Non-pigmented ciliary epithelial cell (primary cell): ENCODE measurements at places on chromosomes 1 and 21.

- no peak for DNase-seq
Measured at GRCh38 chr1:110643879-110644472, 30.8 kb downstream of the KCNA3 start.

DNA sequence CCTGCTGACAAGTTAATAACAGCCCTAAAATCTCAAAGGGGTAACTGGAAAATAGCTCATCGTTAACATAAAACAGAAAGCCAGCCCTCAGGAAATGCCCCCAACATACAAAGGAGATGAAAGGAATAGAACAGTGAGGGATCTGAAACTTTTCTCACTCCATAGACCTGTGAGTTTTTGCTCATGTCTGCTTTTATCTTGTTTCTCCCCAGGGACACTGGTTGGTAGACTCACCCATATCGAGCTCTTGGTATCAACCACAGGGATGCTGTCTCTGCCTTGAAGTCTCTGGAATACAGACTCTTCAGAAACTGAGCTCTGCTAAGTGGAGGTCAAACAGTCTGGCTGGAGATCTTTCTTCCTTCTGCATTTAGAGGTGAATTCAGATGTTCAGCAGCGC is 77.4 kb upstream of the CAMK1G start:
- no peak for DNase-seq

GRCh38 chr1:156096640-156097391 is 14.6 kb upstream of the MEX3A start:
- no peak for DNase-seq

DNA sequence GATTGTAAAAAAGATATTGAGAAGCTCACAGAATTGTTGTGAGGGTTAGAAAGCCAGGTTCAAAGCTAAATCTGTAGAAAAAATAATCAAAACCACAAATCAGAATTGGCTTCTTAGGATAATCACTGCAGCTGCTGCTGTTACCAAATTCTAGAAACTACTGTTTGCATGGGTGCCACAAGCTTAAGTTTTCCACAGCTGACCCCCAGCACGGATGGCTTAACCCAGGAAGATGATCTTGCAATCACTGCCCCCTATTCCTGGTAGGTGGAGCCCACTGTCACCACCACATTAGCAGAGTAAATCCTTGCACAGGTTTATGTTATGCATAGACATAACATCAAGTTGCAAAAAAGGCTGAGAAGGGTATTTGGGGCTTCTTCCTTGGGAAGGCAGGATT is 877.8 kb upstream of the ADGRL2 start:
- no peak for DNase-seq

- no peak for DNase-seq
Measured at GRCh38 chr1:116737855-116738321, 16.3 kb upstream of the CD2 start.

DNA sequence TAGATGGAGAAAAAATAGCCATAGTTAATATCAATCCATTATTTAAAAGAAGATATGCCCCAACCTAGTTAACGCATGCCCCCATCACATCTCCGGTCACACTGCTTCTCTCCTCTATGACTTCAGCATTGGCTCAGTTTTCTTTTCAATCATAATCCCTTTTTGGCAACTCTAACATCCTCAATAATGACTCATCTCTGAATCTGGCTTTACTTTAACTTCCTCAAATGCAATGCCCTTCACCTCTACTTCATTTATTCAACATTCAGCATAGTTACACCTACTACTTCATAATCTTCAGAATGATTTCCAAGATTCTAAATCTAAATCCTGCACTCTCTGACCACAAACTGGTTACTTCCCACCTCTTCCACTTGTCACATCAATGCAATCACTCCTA is 417.3 kb downstream of the USH2A start:
- peak; percentile 10 for DNase-seq

DNA sequence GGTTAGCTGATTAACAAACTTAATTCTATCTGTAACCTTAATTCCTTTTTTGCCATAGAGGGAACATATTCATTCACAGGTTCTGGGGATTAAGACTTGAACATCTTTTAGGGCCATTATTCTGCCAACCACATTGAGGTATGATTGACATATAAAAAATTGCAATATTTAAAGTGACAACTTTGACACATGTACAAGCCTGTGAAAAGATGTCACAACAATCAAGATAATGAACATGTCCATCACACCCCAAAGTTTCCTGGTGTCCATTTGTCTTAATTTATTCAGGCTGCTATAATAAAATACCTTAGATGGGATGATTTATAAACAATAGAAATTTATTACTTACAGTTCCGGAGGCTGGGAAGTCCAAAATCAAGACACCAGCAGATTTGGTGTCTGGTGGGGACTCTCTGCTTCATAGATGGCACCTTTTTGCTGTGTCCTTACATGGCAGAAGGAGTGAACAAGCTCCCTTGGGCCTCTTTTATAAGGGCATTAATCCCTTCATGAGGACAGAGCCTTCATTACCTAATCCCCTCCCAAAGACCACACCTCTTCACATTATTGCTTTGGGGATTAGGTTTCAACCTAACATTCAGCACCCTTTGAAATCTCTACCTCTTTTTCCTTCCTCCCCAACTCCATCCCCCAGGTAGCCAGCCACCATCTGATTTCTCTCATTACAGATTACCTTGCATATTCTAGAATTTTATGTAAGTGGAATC is 33.0 kb upstream of the TP53BP2 start:
- DNase-seq: no peak

- DNase-seq: no peak
Measured at GRCh38 chr1:43949678-43950077, 2.9 kb downstream of the IPO13 start.

- DNase-seq: no peak
Measured at GRCh38 chr1:59885160-59885832, 41.3 kb downstream of the CYP2J2 start.

DNA sequence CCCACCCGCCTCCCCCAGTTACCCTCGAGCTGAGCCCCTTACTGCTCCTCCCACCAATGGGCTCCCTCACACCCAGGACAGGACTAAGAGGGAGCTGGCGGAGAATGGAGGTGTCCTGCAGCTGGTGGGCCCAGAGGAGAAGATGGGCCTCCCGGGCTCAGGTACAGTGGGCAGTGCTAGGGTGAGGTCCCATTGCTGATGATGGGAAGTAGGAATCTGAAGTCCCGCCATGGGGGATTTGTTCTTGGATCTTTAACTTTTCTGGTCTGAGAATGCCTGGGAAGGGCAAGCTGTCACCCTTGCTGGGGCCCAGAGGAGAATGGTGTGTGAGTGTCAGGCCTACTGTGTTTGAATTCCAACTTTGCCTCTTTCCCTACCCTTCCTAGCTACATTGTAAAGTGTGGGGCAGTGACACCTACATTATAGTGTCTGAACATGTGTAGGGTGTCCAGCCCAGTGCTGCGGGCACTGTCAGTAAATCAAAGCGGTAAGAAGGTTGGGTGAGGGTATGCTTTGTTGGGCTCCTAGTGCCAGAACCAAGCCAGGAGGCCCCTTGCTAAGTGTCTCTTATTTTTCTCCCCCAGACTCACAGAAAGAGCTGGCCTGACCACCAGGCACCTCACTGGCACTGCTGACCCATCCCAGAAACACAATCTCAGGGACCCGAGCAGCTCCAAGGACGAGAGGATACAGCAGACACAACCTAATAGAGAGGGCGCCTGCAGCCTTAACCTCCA is 44.7 kb downstream of the YARS1 start:
- DNase-seq: no peak

DNA sequence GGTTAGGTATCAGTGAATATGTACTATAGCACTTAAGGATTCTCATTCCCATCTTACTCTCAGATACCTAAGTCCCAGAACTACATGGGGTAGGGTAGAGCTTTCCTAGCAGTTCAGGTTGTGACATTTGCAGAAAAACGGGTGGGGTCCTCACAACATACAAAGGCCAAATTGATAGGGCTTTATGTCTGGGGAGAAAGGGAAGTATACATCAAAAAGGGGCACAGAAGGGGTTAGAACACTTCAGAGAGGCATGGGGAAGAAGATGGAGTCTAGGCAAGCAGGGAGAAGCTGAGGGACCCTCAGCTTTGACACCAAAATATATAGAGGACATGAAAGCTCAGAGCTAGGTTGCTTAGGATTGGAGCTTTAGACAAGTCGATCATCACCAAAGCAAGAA is 3.6 kb downstream of the UROD start:
- no peak for DNase-seq

DNA sequence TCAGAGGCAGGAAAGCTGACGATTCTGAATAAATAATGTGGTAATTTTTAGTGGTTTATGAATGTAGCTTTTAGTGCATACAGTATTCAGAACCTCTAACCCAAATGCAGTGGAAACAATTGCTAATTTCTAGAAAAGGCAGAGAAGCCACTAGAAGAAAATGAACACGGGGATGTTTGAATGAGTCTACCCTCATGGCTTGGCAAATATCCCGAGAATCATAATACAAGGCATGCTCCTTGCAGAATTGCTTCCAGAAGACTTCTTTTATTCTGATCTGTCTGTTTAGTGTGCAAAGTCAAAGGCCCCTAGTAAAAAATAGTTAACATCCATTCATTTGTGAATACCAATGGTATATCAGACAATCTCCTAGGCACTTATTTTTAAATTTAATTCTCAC is 246.8 kb downstream of the LMO4 start:
- no peak for DNase-seq

GRCh38 chr1:79781261-79781660 is 774.7 kb upstream of the ADGRL4 start:
- DNase-seq: no peak
